ENCODE measurements at places on chromosomes 11 and 22.

- H3K4me1 ChIP-seq = peaks cover 75% of the 10 kb centered on the region
- H3K36me3 ChIP-seq = peaks cover 84% of the 10 kb centered on the region
- H3K27me3 ChIP-seq = no peaks in the 10 kb centered on the region
These were observed 90.1 kb downstream of the ETS1 start for GRCh38 chr11:128497061-128497775.

DNA sequence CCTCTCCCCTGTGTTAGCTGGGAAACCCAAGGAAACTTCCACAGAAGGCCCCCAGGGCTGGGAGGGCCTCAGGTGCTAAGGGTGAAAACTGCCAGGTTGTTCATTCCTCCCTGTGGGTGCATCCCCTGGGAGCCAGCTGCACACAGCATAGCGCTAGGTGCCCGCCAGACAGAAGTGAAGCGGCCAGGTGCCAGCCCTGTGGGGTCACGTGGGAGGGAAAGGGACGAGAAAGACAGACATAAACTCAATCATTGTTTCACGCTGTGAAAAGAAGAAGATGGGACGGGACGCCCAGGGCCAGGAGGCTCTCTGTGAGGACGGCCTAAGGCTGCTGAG is 31.6 kb upstream of the HMOX1 start:
- peaks cover 19% of the 10 kb centered on the region for H3K36me3 ChIP-seq
- no peak for DNase-seq
- H3K4me1 ChIP-seq = peaks cover 31% of the 10 kb centered on the region
- H3K4me3 ChIP-seq = no peak overlapping the region
- H3K27me3 ChIP-seq = no peaks in the 10 kb centered on the region

DNA sequence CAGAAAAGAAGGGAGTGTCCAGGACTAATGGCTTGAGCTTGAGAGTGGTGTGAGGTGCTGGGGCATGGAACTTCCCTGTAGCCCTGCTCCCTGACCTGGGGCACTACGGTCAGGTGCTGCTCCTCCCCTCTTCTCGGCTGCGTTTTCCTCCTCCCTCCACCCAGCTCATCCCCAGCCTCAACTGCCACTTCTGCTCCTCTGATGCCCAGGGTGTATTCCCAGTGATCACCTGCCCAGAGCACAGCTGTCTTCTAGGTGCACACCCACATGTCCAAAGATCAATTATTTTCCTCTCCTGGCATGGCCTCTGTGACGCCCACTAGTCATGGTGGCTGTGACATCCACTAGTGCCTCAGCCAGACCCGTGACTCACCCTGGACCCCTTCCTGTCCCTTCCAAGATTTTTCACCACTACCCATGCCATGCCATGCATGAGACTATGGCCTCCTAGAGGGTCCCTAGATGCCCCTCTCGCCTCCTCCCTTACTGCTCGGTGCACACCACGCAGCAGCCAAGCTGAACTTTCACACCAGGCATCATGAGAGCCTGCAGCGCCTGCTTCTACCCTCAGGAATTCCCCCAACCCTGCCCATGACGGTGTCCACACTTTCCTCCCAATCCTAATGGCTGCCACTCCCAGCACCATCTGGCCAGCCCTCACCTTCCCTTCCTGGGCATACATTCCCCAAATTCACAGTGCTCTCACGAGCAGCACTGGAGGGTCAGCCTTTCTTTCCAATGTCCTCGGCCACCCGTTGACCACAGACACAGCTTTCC is 1.9 kb downstream of the P2RX6 start:
- no peak overlapping the region for H3K27ac ChIP-seq
- DNase-seq = no peak
- no peaks in the 10 kb centered on the region for H3K36me3 ChIP-seq
- H3K4me1 ChIP-seq = peaks cover 26% of the 10 kb centered on the region
- H3K4me3 ChIP-seq = no peak overlapping the region

DNA sequence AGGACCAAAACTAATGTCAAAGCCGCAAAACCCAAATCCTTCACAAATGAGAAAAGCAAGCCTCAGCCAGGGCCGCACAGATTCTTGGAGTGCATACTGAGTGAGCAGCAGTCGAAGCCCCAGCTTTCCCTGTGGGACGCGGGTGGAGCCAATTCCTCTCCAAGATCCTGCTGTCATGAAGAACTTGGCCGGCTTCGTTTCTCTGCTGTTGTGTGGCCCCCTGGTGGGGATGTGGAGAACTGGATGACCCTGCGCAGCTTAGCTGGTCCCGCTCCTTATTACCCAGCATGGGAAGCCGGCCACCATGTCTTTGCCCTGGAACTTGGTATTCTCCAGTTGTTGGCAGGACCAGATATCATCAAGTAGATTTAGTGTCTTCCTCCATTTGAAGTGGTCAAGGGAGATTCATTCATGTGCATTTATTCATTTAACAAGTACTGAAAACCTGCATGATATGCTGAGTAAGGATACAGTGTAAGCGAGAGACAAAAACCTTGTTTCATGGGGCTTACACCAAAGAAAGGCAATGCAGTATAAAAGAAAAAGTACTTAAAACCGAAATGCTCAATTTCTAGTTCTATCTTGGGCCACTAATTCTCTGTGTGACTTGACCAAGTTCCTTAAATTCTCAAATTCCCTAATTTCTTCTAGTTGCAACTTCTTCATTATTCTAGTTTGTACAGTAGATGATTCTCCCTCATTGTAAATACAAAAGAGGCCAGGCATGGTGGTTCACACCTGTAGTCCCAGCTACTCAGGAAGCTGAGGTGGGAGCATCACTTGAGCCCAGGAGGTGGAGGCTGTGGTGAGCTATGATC is 56.7 kb upstream of the CRTAM start:
- peaks cover 71% of the 10 kb centered on the region for H3K36me3 ChIP-seq
- DNase-seq = peak; percentile 84
- no peak overlapping the region for H3K4me3 ChIP-seq
- no peaks in the 10 kb centered on the region for H3K4me1 ChIP-seq
- no peak overlapping the region for H3K27ac ChIP-seq

DNA sequence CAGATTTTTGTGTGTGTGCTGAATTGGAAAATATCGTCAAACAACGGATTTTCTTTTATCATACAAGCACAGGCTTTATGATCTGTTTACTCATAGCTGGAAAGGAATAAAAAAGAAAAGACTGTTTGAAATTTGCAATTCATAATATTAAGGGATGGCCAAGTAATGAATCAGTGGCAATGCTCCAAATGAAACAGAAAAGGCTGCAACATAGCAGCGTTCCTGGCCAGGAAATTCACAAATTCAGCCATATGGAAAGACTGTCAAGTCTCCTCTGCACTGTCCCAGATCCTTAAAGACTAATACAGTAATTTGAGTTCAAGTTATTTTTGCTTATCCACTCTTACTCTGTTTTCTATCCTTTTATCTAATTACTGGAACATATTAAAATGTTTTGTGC is 98.2 kb downstream of the MSANTD4 start:
- no peaks in the 10 kb centered on the region for H3K4me1 ChIP-seq
- DNase-seq = no peak
- H3K27ac ChIP-seq = no peak overlapping the region

- no peaks in the 10 kb centered on the region for H3K4me1 ChIP-seq
- DNase-seq = no peak
These were observed 153.9 kb upstream of the ZC3H12C start for GRCh38 chr11:109939166-109939810.

DNA sequence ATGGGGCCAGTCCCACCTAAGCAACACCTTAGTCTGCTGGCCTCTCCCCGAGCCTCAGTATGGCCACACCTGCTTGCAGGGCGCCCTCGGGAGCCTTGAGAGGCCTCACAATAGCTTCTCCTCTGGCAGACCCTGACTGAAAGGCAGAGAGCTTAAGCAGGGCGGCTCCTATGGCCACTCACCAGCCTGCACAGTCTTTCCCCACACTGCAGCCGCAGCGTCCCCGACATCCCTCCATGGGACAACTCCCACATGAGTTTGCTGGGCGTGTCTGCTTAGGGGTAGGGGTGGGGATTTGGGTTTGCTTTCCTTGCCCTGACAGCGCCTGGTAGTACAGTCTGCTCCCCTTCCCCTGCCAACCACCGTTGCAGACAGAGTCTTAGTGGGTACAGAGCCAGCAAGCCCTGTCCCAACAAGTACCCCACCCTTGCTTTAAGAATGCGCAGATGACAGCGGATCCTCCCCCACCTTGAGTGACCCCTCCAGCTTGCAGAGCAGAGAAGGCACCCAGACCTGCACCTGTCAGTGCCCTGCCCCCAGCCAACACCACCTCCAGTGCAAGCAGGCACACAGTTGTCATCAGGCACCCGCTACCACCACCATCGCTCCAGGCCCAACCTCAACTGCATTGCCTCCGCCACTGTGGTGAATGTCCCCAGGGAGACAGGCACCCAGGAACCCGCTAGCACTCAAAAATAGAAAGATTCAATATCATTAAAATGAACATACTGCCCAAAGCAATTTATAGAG is 413.8 kb upstream of the ARHGAP42 start:
- H3K4me3 ChIP-seq = no peak overlapping the region
- H3K4me1 ChIP-seq = no peaks in the 10 kb centered on the region
- H3K36me3 ChIP-seq = no peaks in the 10 kb centered on the region
- H3K27me3 ChIP-seq = no peaks in the 10 kb centered on the region
- no peak for DNase-seq

- H3K4me1 ChIP-seq = no peaks in the 10 kb centered on the region
- H3K4me3 ChIP-seq = no peak overlapping the region
- H3K36me3 ChIP-seq = no peaks in the 10 kb centered on the region
- DNase-seq = no peak
These were observed 260.9 kb downstream of the KIRREL3 start for GRCh38 chr11:126739499-126740145.

DNA sequence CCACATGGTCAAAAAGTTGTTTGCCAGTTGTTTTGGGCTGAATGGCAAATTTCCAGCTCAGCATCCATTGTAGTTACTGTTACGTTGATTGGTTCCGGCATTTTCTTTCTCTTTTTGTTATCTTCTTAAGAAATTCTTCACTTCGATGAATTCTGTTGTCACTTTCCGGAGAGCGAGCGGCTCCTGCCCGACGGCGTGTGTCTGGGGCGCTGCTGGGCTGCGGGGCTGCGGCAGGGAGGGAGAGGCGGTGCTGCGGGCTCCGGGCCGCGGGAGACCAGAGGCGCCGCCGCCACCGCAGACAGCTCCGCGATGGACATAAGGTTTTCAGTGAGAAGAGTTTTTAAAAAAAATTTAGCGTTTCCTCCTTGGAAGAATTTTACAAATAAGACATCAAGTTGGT is 117.4 kb downstream of the RRM1 start:
- no peaks in the 10 kb centered on the region for H3K36me3 ChIP-seq
- DNase-seq = no peak
- no peak overlapping the region for H3K27ac ChIP-seq
- H3K27me3 ChIP-seq = peaks cover 5% of the 10 kb centered on the region

- H3K4me1 ChIP-seq = no peaks in the 10 kb centered on the region
- no peak for DNase-seq
- H3K27ac ChIP-seq = no peak overlapping the region
- no peaks in the 10 kb centered on the region for H3K27me3 ChIP-seq
These were observed 75.7 kb downstream of the DEPDC5 start for GRCh38 chr22:31829505-31829904.

- H3K27me3 ChIP-seq = peaks cover 50% of the 10 kb centered on the region
- no peak for DNase-seq
- H3K4me3 ChIP-seq = no peak overlapping the region
- no peak overlapping the region for H3K27ac ChIP-seq
These were observed 101.0 kb downstream of the BRD1 start for GRCh38 chr22:49726701-49727101.

- no peaks in the 10 kb centered on the region for H3K27me3 ChIP-seq
- no peak overlapping the region for H3K4me3 ChIP-seq
- H3K36me3 ChIP-seq = no peaks in the 10 kb centered on the region
- H3K27ac ChIP-seq = no peak overlapping the region
- H3K4me1 ChIP-seq = no peaks in the 10 kb centered on the region
These were observed 440.1 kb upstream of the CCDC90B start for GRCh38 chr11:83726316-83726715.

DNA sequence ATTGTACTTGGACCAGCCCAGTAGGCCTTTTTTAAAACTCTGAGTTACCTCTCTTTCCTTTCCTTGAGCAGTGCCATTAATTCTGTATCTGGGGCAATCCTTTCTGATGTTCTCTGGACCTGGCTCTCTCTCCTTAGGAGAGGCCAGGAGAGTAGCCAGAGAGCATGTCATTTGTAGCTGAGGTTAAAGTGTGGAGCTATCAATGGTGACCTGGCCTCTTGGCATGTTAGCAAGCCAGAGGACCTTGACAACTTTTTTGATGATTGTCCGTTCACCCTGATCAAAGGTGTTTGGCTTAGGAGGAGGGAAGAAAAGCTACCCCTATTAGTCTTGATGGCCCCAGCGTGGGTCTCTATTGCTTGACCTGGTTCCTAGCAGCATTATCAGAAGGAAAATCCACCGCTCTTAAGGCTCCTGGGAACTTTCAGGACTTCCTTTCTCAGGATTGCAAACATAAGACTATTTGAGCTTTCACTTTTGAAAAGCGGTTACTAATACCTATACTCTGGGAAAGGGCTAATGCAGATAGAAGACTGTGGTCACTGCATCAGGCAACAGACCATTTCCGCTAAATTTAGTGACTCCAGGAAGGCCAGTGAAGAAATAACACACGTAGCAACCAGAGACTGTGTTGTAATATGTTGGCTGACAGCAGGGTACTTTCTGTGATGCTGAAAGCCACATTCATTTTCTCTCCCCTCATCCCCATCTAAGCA is 18.2 kb downstream of the LIMK2 start:
- H3K4me3 ChIP-seq = peak overlapping the region; percentile 6
- H3K27me3 ChIP-seq = no peaks in the 10 kb centered on the region
- peaks cover 20% of the 10 kb centered on the region for H3K36me3 ChIP-seq
- DNase-seq = no peak

DNA sequence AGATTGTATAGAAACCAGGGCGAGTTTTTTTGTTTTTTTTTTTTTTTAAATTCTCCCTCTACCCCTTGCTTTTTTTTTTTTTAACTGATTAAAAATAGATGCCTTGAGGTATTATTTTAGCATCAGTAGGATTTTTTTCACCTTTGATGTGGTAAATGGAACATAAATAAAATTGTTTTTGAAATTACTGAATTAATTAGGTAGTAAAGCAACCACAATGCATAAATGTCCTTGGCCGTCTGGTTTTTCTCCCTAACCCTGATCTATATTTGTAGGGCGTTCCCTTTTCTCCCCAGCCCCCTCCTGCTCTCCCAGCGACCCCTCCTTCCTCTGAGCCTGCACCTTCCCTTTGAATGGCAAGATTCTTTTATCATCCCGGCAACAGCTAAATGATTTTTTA is 107.8 kb downstream of the ZBTB16 start:
- peaks cover 89% of the 10 kb centered on the region for H3K4me1 ChIP-seq
- H3K27ac ChIP-seq = no peak overlapping the region
- H3K27me3 ChIP-seq = no peaks in the 10 kb centered on the region
- no peak for DNase-seq

GRCh38 chr11:11979488-11980117 is 28.8 kb downstream of the DKK3 start:
- no peak overlapping the region for H3K4me3 ChIP-seq
- no peak for DNase-seq
- H3K36me3 ChIP-seq = no peaks in the 10 kb centered on the region
- no peak overlapping the region for H3K27ac ChIP-seq
- no peaks in the 10 kb centered on the region for H3K27me3 ChIP-seq
- peaks cover 10% of the 10 kb centered on the region for H3K4me1 ChIP-seq

- peaks cover 21% of the 10 kb centered on the region for H3K36me3 ChIP-seq
- H3K27me3 ChIP-seq = no peaks in the 10 kb centered on the region
- peak overlapping the region; percentile 86 for H3K4me3 ChIP-seq
- peaks cover 44% of the 10 kb centered on the region for H3K4me1 ChIP-seq
- peak; percentile 32 for DNase-seq
- H3K27ac ChIP-seq = peak overlapping the region; percentile 99
These were observed 6.6 kb downstream of the NEAT1 start for GRCh38 chr11:65429068-65429681.
